ENCODE measurements at places on chromosomes 12 and 14.

GRCh38 chr12:44021471-44021971 is 185.6 kb downstream of the TMEM117 start:
- DNase-seq: no peak

DNA sequence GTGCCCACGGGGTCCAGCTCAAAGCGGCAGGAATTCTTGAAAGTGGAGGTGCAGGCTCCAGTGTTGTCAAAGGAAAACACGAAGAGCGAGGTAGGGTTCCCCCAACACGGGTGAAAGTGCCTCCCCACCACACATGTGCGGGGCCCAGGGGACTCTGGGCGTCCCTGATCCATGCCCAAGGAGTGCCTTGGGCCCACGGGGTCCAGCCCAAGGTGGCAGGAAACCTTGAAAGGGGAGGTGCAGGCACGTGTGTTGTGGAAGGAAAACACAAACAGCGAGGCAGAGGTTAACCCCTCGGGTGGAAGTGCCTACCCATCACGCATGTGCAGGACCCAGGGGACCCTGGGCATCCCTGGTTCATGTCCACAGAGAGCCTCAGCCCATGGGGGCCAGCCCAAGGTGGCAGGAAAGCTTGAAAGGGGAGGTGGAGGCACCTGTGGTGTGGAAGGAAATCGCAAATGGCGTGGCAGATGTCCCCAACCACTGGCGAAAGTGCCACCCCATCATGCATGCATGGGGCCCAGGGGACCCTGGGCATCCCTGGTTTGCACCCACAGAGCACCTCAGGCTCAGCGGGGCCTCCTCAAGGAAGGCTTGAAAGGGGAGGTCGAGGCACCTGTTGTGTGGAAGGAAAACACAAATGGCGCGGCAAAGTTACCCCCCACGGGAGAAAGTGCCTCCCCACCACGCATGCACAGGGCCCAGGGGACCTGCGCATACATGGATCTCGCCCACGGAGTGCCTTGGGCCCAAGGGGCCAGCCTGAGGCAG is 584.6 kb downstream of the ALG10 start:
- no peak for DNase-seq

DNA sequence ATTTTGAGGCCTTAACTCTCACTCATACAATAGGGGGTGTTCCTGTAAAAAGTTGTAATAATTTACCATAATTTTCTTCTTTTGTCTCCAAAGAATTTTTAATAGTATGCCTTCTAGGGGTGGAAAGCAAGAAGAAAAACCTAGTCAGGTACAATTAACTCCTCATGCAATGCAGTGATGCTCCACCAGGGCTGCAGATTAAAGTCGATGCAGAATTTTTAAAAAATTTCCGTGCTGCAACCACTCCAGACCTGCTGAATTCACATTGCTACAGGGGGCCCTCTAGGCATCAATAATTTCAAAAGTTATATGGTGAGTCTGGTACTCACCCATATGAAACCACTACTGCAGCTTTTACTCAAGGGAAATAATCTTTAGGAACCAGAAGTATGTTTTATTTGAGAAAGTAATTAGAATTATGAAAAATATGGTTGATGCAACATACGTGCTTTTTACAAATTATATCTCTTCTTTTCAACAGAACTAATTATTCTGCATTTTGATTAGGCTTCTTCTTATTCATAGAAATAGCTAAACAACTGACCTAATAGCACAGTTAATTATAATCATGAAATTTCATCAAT is 353.2 kb downstream of the BCAT1 start:
- peak; percentile 32 for DNase-seq

GRCh38 chr14:102866982-102867761 is 55.3 kb upstream of the AMN start:
- DNase-seq: no peak

DNA sequence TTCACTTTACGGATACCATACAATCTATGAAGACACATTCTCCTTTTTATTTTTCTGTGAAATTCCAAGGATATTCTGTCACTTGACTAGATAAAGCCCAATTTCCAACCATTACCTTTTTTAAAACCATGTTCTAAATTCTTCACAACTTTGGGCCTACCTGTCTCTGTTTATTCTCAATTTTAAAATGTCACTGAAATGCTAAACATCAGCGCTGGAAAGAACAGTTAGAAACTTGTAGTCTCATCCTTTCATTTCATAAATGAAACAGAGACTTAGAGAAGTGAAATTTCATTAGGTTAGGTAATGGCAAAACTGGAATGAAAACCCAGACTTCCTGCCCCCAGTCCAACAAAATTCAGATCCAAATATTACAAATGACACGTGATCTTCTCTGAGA is 396.2 kb downstream of the CCDC91 start:
- no peak for DNase-seq

DNA sequence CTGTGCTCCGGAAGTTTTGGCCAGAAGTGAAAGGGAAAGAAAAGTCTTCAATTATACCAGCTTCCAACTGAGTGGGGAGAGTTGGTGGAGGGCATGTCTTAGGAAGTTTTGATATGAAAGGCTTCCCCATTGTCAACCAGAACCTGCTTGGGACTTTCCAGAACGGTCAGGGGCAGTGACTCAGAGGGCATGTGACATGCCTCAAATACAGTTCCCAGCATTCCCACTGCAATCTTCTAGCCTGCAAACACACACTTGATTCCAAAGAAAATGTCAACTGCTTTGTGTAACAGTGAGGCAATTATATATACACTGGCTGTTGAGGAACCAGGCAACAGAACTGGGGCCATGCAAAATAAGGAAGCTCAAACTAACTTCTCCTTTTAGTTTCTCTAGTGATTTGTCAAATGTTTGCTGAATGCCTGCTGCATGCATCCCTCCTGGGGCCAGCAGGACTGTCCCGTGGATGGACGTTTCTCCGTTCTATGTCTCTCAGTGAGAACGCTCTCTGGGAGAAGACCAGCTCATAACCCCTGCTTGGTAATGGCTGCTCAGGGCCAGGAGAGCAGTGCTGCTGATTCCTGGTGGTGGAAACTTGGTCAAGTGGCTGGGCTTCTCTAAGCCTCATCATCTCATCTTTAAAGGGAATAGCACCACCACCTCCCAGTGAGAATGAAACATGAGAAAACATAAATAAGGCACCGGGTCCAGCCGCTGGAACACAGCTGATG is 18.3 kb downstream of the SLC25A47 start:
- no peak for DNase-seq

- no peak for DNase-seq
Observed at GRCh38 chr12:12992418-12993130, 7.5 kb downstream of the HEBP1 start.

GRCh38 chr12:108531929-108532848 is 17.1 kb downstream of the FICD start:
- DNase-seq: no peak

GRCh38 chr14:74963705-74964271 is 8.4 kb upstream of the PGF start:
- DNase-seq: no peak

- no peak for DNase-seq
Observed at GRCh38 chr12:99752740-99753139, 105.2 kb downstream of the GARIN6 start.

GRCh38 chr12:92739113-92739512 is 36.3 kb downstream of the PLEKHG7 start:
- no peak for DNase-seq

- no peak for DNase-seq
Observed at GRCh38 chr12:70598467-70599193, 38.6 kb downstream of the PTPRB start.

- no peak for DNase-seq
Observed at GRCh38 chr14:99724196-99724891, 40.2 kb downstream of the CYP46A1 start.

GRCh38 chr14:71117839-71118743 is 210.8 kb downstream of the PCNX1 start:
- no peak for DNase-seq

GRCh38 chr12:92543359-92543758 is 159.4 kb upstream of the PLEKHG7 start:
- DNase-seq: no peak

- DNase-seq: no peak
Observed at GRCh38 chr14:104816616-104816884, 15.6 kb downstream of the ZBTB42 start.

DNA sequence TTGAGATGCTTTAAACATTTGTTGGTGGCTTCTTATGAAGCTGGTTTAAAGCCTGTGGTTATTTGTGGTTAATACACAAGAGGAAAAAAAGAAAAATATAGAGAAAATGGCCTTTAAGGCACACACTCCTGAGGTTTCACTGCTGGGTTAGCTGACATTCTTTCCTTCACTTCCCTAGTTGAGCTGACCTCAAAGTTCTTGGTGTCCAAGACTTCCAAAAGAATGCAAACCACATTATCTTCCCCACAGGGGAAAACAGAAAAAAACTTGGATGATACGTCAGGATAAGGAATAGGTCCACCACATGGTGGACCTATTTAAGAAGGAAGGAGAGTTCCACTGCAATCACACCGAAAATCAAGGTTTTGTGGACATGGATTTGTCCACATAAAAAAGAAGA is 94.3 kb downstream of the SLC25A21 start:
- no peak for DNase-seq

- peak; percentile 33 for DNase-seq
Observed at GRCh38 chr14:46581036-46581671, 70.4 kb downstream of the RPL10L start.

- DNase-seq: peak; percentile 8
Observed at GRCh38 chr14:101061411-101062064, 158.0 kb upstream of the RTL1 start.

- DNase-seq: no peak
Observed at GRCh38 chr12:11882301-11883019, 188.3 kb upstream of the BCL2L14 start.

DNA sequence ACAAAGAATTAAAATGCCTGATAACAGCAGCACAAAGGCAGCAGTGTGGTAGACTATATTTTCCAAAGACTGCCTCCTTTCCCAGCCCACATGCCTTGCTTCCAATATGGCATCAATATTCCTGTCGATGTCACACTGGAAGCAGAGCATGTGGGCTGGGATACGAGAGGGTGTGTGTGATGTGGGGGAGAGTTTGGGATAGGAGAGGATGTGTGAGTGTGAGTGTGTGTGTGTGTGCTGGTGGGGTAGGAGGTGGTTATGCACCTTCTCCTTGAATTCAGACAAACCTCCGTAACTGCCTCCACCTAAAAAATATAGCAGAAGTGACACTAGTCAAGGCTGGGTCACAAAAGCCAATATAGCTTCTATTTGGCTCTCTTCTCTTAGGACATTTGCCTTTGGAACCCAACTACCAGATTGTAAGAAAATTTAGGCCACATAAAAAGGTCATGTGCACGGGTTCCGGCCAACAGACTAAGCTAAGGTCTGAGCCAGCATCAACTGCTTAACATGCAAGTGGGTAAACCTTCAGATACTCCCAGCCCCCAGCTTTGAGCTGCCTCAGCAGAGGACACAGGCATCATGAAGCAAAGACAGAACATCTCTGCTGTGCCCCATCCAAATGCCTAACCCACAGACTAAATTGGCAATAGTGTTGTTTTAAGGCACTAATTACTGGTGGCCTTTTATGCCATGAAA is 29.5 kb downstream of the SPPL3 start:
- DNase-seq: no peak

GRCh38 chr12:42617622-42618021 is 28.1 kb upstream of the PRICKLE1 start:
- DNase-seq: no peak

DNA sequence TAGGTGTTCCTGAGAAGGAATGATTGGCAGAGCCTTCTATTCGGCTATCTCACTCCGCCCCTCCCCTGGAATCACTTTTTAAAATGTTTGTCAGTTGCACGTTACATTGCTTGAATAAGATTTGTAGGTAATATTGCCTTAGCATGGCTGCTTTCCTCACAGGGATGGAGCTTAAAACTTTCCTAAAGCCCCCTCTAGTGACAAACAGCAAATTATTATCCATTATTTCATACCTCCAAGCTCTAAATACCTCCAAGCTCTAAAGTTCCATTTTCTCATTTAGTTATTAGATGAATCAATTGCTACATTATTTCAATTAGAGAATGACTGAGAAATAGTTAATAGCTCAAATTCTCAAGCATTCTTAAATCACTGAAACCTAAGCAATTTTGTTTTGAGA is 5.1 kb upstream of the SPATA7 start:
- no peak for DNase-seq

GRCh38 chr12:110280392-110280778 is 662 bp upstream of the ATP2A2 start:
- peak; percentile 58 for DNase-seq

GRCh38 chr12:57342207-57342691 is 88.6 kb downstream of the R3HDM2 start:
- peak; percentile 40 for DNase-seq

DNA sequence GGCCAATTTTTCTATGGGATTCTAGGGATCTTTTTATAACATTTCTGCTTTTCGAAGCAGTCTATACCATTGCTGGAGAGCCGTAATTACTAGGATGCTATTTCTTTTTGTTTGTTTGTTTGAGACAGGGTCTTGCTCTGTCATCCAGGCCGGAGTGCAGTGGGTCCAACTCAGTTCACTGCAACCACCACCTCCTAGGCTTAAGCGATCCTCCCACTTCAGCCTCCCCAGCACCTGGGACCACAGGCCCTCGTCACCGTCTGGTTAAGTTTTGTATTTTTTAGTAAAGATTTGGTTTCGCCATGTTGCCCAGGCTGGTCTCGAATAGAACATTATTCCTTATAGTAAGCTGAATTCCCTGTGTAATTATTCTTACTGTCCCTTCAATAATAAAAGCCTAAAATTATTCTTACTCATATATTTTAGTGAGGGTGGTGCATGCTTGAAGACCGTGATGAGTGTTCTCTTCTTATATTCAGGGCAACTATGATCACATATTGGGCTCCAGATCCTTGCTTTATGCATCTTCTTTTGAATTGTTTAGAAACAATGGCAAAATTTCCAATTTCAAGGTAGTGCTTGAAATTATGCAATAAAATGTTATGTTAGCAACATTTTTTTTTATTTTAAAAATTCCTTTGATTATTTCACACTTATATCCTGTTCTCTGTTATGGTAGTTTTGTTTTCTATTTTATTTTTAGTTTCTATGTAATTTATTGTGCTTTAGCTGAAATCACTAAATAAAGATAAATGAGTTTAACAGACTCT is 66.2 kb downstream of the CRADD start:
- DNase-seq: no peak

GRCh38 chr14:92965281-92965680 is 42.3 kb downstream of the CHGA start:
- DNase-seq: no peak

DNA sequence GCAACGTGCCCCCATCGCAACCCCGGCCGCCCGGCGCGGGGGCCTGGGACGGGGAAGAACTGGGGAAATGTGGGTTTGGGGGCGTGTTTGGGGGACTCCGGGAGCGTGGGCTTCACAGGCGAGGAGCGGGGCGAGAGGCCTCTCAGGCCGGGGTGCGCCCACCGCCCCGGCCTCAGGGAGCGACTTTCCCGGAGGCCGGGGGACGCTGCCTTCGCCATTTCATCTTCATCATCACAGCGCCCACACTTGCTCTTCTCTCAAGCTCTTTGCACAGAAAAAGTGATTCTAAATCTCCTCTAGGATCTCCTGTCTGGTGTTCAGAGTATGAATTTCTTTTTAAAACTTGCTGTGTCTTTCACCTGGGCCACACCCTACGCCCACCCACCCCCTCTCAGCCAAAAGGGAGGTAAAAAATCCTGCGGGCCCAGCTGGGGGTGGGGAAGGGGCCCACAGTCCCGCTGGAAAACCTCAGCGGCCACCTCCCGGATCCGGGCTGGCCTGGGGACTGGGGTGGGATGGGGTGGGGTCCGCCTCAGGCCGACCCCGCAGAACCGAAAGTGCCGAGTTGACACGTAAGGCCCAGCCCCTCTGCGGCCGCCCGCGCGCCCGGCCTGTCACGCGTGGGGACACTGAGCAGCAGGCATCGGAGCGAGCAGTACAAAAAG is 7.4 kb downstream of the CDKN1B start:
- no peak for DNase-seq

Measured in glutamatergic neuron (in vitro differentiated cells).